ENCODE measurements at places on chromosomes 1 and 21.

DNA sequence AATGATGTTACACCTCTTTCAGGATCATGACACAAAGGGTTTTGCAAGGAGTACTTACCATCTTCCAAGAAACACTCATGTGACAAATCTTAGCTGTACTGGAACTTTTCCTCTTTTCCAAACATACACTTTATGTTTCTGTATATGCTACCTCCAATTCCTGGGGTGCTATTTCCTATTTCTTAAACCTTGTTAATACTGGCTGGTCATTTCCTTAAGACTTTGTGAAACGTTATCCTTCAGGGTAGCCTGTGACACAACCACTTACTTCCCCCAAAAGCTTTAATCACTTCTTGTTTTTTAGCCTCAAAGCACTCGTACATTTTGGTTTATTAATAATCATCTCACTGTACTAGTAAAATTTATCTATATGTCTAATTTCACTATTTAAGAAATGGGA, 39.4 kb downstream of the OR10Z1 start:
- DNase-seq = no peak

DNA sequence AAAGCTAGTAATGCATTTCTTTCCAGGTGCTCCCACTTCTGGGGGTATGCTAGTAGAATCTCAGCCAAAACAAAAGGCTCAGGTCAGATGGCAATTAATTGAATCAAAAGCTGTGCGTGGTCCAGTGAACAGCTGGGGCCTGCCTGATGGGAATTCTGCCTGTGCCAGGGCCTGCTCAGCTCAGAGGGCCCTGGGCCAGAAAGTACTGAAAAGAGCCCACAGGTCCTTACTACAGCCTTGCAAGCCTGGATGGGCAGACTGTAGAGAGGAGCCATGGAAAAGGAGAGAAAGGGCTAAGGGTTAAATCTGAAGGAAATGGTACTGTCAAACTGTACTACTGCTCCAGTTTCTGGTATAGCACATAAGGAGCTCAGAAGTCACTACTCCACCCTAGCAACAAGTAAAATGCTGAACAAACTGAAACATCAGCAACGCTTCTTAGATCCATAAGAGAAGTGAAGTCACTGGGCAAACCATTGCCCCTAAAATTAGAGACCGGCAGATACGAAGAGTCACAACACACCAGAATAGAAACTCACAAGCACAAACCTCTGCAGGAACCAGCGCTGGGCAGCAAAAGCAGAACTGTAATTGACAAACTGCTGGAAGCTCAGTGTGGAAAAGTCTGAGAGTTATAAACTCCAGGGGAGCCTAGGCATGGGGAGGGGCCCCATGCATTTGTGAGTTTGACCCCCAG, 121.1 kb upstream of the SYT6 start:
- DNase-seq = no peak

DNA sequence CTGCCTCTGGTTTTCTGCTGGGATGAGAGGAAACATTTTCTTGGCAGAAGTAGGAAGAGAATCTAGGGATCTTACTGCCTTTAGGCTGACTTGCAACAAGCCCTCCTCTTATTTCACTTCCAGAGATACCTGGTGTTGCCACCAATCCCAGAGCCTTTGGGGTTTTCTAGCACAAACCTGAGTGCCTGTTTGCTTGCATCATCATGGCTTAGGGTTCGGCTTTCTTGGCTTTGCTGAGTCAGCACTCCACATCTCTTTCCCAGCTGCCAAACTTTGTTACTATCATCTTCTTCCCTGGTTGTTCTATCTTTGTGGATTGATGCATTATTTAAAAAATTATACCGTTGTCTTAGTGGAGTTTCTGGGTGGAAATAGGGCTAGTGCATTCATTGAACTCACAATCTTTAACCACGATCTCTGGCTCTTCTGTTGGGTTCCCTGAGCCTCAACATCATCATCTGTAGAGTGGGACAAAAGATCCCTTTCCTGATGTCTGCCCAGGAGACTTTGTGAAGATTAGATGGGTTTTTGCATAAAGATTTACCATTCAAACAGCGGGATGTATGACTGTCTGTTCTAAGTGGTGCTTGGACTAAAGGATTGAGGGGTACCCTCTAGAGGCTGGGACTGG, 76.6 kb upstream of the SELENON start:
- DNase-seq = no peak

DNA sequence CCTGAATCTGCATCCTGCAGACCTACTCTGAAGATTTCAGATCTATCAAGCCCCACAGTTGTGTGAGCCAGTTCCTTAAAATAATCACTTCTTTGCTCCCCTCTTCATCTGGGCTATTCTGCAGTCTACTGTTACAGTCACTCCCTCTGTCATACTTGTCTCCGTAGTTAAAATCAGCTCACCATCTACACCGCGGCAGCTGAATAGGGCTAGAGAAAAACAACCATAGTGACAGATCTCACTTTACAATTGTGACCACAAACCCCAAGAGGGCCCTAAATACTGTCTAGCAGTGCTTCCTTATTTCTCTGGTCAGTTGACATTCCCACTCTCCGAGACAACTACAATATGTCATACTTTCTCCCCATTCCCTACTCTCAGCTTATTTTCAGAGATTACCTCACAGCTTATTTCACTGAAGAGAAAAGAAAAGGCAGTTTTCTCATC, 12.9 kb downstream of the DESI2 start:
- no peak for DNase-seq

- no peak for DNase-seq
These were observed 20.5 kb upstream of the MYBPHL start for GRCh38 chr1:109327285-109327684.

GRCh38 chr1:226603022-226603857, 54.7 kb downstream of the STUM start:
- DNase-seq = peak; percentile 46

DNA sequence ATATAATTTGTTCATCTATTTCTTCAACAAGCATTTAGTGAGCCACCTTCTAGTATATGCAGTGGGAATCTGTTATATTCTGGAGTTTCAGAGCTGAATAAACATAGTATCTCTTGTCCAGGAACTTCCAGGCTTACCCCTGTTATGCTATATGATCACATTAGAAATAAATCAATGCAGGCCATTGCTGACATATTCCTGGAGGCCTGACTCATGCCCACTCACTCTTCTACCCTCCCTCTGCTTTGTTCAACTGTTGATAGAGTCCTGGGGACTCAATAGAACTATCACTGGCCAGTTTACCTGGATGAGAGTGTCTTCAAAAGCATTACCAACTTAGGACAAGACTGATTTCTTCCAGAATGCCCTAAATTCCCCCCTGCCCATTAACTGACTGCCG, 29.3 kb upstream of the SRSF10 start:
- DNase-seq = no peak

GRCh38 chr1:223129229-223129901, 13.7 kb downstream of the TLR5 start:
- DNase-seq = no peak
